ENCODE measurements at places on chromosomes 4 and X. TPM values are rescaled to one million over a fixed set of nuclear protein-coding genes. Genes with fewer than 3 reads are reported as not detected.

DNA sequence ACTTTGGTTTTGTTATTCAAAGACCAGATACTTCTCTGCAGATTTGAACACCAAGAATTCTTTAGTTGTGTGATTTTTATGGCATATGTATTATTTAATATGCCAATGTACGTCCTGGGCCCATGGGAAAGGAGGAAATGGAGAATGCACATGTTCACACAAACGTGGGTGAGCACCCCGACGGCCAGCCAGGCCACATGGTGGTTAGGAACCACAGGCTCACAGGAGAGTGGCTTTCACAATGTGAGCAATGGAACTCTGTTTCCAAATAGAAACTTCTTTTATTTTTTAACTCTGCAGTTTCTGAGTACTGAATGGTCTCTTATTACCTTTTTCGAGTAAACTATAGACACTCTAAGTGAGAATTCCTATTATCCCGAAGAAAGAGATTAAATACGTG is 58.0 kb upstream of the UNC5C start:
- no peak for DNase-seq
- no peaks in the 10 kb centered on the region for H3K4me1 ChIP-seq
- H3K36me3 ChIP-seq = no peaks in the 10 kb centered on the region
- no peaks in the 10 kb centered on the region for H3K27me3 ChIP-seq

- H3K4me3 ChIP-seq = no peak overlapping the region
- H3K27ac ChIP-seq = no peak overlapping the region
- H3K27me3 ChIP-seq = no peaks in the 10 kb centered on the region
- no peak for DNase-seq
Measured at GRCh38 chrX:149858592-149858991, 22.4 kb upstream of the MAGEA8 start.

DNA sequence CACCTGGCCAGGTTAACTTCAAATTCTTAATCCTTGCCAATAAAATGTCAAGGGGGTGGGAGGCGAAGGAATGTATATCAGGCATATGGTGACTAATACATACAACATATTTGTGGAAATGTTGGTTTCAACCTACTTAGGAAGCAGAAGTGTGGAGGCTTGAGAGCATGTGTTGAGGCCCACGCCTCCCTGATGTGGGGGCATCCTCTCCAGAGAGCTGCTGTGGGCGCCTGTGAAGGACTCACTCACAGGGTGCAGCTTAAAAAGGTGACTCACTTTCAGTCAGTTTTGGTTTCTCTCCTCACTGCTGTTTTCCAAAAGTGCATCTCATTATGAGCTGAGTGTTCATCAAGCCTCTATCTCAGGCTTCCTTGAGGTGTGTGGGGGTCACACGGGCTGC is 27.5 kb downstream of the LNX1 start:
- H3K27me3 ChIP-seq = no peaks in the 10 kb centered on the region
- no peak overlapping the region for H3K4me3 ChIP-seq
- no peaks in the 10 kb centered on the region for H3K36me3 ChIP-seq
- no peak overlapping the region for H3K27ac ChIP-seq

- no peak overlapping the region for H3K4me3 ChIP-seq
- H3K27ac ChIP-seq = no peak overlapping the region
- no peaks in the 10 kb centered on the region for H3K27me3 ChIP-seq
- no peaks in the 10 kb centered on the region for H3K4me1 ChIP-seq
- DNase-seq = no peak
Measured at GRCh38 chrX:15546745-15547144, 46.1 kb downstream of the BMX start.

DNA sequence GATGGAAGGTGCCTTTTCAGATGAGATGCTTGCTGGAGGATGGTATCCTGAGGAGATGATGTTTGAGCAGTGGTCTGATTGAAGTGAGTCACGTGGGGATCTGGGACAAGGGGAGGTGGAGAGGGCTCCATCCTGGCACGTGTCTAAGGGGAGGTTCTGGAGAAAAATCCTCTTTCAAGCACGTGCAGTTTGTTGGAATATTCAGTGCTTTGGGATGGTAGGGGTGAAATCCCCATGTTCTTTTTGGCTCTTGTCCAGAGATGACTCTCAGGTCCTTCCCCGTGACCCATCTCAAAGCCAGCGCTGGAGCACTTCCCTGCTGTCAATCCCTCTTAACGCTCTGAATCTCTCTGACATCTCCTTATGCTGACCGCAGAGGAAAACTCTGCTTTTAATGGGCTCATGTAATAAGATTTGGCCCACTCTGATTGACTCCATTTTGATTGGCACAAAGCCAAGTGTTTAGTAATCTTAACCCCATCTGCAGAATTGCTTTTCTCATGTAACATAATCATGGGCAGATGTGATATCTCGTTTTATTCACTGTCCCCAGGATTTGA is 10.8 kb upstream of the KLKB1 start:
- DNase-seq = no peak
- no peak overlapping the region for H3K27ac ChIP-seq
- H3K4me1 ChIP-seq = no peaks in the 10 kb centered on the region
- no peaks in the 10 kb centered on the region for H3K36me3 ChIP-seq
- H3K27me3 ChIP-seq = no peaks in the 10 kb centered on the region
- no peak overlapping the region for H3K4me3 ChIP-seq

DNA sequence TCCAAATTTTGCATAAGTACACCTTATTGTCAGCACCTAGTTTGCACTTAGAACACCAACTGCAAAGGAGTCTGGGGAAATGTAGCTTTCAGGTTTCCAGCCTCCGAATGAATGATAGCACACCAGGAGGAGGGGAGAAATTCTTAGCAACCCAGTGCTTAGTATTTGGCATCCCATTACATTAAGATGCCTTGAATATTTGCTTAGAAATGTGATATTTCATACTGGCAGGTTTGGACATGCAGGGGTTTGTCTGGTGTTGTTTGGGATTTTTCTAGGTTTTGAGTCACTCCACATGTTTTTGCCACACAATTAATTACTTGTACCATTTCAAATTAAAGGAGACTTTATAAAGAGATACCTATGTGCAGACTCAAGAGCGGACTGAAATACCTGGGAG is 60.3 kb upstream of the CAMK2D start:
- no peak overlapping the region for H3K4me3 ChIP-seq
- H3K27ac ChIP-seq = no peak overlapping the region
- H3K4me1 ChIP-seq = peaks cover 16% of the 10 kb centered on the region
- no peaks in the 10 kb centered on the region for H3K36me3 ChIP-seq

- DNase-seq = peak; percentile 8
- H3K27ac ChIP-seq = no peak overlapping the region
- no peaks in the 10 kb centered on the region for H3K36me3 ChIP-seq
- no peaks in the 10 kb centered on the region for H3K27me3 ChIP-seq
- no peaks in the 10 kb centered on the region for H3K4me1 ChIP-seq
- no peak overlapping the region for H3K4me3 ChIP-seq
Measured at GRCh38 chr4:27366104-27366823, 505.6 kb downstream of the STIM2 start.

- H3K36me3 ChIP-seq = no peaks in the 10 kb centered on the region
- H3K4me3 ChIP-seq = peak overlapping the region; percentile 58
- H3K27ac ChIP-seq = peak overlapping the region; percentile 63
- no peaks in the 10 kb centered on the region for H3K4me1 ChIP-seq
- no peaks in the 10 kb centered on the region for H3K27me3 ChIP-seq
Measured at GRCh38 chrX:140765043-140765784, 55.7 kb downstream of the LINC00632 start.

- no peaks in the 10 kb centered on the region for H3K4me1 ChIP-seq
- no peaks in the 10 kb centered on the region for H3K27me3 ChIP-seq
- H3K36me3 ChIP-seq = no peaks in the 10 kb centered on the region
Measured at GRCh38 chrX:44306356-44306755, 37.1 kb downstream of the EFHC2 start.

- H3K27me3 ChIP-seq = peaks cover 27% of the 10 kb centered on the region
- no peak overlapping the region for H3K4me3 ChIP-seq
- H3K4me1 ChIP-seq = no peaks in the 10 kb centered on the region
- DNase-seq = no peak
- H3K36me3 ChIP-seq = no peaks in the 10 kb centered on the region
Measured at GRCh38 chrX:114581528-114582263, 2.2 kb upstream of the HTR2C start.

DNA sequence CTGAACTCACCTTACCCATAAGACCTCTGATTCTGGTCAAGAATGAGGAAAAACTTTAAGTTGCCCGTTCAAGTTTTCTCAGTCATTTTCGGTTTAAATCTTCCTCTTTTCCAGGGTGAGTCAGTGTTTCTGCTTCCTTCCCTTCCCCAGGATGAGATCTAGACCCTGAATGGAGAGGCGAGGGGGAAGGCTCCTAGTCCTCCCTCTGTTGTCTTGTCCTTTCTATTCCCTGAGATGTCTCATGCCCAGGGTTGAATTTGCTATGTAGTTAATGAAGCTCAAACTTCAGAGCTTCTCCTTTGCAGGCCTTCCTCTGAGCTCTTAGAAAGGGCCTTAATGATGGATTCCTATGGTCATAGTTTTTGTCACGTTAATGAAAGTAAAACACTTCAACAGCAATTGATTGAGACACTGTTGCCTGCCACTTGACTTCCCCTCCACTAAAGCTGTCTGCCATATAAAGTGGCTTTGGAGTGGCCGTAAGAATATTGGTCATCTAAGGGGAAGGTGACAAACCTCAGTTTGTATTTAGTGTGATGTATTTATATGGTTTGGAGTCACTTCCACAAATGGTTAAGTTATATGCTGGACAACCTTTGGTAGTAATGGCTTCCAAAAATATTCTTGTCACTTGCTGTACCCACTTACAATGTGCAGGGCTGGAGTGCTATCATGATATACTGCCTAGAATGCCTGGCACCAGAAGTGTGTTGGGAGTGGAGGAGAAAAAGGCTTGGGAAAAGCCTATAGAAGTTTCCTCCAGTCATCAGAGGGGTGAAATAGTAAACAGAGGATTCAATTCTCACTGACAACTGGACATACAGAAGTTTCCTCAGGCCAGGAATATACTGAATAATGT is 24.3 kb upstream of the GPRIN3 start:
- H3K27ac ChIP-seq = no peak overlapping the region
- H3K4me1 ChIP-seq = no peaks in the 10 kb centered on the region
- no peaks in the 10 kb centered on the region for H3K36me3 ChIP-seq
- DNase-seq = no peak
- no peaks in the 10 kb centered on the region for H3K27me3 ChIP-seq

GRCh38 chr4:130703211-130703935 is 1607.4 kb downstream of the C4orf33 start:
- no peak for DNase-seq
- H3K4me1 ChIP-seq = no peaks in the 10 kb centered on the region
- no peak overlapping the region for H3K4me3 ChIP-seq
- H3K27me3 ChIP-seq = no peaks in the 10 kb centered on the region
- H3K27ac ChIP-seq = no peak overlapping the region

DNA sequence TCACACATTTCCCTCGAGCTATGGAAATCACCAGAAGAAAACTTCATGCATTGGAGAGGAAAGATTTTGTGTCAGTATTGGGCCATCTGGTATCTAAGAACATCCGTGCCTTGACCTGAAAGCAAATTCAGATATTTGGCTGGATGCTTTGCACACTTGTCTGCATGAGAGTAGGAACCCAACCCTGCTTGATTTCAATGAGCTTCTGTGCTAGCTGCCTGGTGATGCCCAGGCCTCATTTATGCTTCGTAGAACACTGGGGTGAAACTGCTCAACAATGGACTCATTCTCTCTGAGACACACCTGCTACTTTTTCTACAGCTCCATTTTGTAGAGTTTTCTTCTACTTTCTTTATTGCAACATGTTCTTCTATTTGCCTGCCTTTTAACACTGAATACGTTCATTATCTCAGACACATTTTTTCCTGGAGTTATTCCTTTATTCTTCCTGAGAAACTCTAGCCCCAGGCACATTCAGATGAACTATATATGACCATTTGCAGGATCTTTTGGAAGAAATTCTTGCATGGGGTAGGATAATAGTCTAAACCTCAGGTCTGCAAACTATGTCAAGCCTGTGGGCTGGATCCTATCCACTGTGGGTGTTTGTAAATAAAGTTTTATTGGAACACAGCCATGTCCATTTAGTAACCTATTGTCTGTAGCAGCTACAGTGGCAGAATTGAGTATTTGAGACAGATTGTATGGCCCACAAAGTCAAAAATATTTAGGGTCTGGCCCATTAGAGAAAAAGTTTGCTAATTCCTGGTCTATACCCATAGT is 83.8 kb upstream of the CLCN4 start:
- H3K27ac ChIP-seq = no peak overlapping the region
- H3K4me1 ChIP-seq = no peaks in the 10 kb centered on the region
- H3K4me3 ChIP-seq = no peak overlapping the region
- DNase-seq = no peak
- no peaks in the 10 kb centered on the region for H3K36me3 ChIP-seq

- no peak overlapping the region for H3K4me3 ChIP-seq
- no peak overlapping the region for H3K27ac ChIP-seq
- peaks cover 5% of the 10 kb centered on the region for H3K4me1 ChIP-seq
- no peaks in the 10 kb centered on the region for H3K27me3 ChIP-seq
- no peak for DNase-seq
Measured at GRCh38 chr4:139889901-139890300, 224.3 kb downstream of the MGST2 start.

- H3K27me3 ChIP-seq = no peaks in the 10 kb centered on the region
- no peak overlapping the region for H3K4me3 ChIP-seq
- H3K27ac ChIP-seq = no peak overlapping the region
- no peaks in the 10 kb centered on the region for H3K4me1 ChIP-seq
- no peaks in the 10 kb centered on the region for H3K36me3 ChIP-seq
Measured at GRCh38 chrX:49773993-49774392, 55.1 kb upstream of the PAGE4 start.

DNA sequence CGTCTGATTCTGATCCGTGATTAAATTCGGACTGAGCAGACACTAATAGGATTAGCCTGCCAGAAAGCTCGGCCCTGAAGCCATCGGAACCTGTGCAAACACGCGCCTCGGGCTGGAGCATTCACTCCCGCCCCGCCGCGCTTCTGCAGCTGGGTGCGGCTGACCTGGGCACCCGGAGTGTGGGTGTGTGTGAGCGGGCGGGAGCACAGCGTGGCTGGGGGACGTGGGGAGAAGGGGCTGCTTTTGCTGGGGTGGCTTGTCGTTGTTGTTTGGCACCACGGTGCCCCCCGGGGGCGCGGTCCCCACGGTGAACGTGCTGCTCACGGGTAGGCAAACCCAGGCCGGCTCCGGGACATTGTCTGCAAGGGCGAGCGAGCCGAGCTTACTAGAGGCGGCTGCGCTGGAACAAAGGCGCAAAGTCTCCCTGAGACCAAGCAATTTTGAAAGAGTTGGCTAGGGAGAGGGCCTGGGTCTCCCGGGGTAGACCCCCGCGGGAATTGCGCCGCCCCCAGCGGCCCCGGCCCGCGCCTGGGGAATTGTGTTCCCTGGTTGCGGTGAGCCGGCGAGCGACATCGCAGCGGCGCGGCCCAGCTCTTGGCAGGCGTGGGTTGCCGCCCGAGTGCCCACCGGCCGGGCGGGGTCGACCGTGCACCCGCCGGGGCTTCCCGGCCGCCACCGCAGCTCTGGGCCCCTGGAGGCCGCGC is 1.4 kb downstream of the MAMLD1 start:
- DNase-seq = peak; percentile 23
- H3K4me3 ChIP-seq = peak overlapping the region; percentile 67
- H3K27me3 ChIP-seq = no peaks in the 10 kb centered on the region
- H3K4me1 ChIP-seq = peaks cover 2% of the 10 kb centered on the region
- no peaks in the 10 kb centered on the region for H3K36me3 ChIP-seq

- peaks cover 5% of the 10 kb centered on the region for H3K4me1 ChIP-seq
- H3K27me3 ChIP-seq = no peaks in the 10 kb centered on the region
- DNase-seq = peak; percentile 70
- peak overlapping the region; percentile 13 for H3K27ac ChIP-seq
Measured at GRCh38 chrX:23901805-23902204, 5.9 kb downstream of the APOO start.

Gene HMGB2
- total RNA-seq = 57.0 TPM

Gene SMARCA1
- 53.3 TPM for total RNA-seq

Gene RBM47
- 1.8 TPM for total RNA-seq

Gene SUPT20HL2
- total RNA-seq = not detected

Gene GSPT2
- 7.1 TPM for total RNA-seq

Gene DIPK2B
- not detected for total RNA-seq

Gene YIPF6
- 21.1 TPM for total RNA-seq

Gene FGFR3
- 0.33 TPM for total RNA-seq

Gene TNMD
- not detected for total RNA-seq

Gene MAGEA1
- total RNA-seq = not detected

Gene CYSLTR1
- 0.50 TPM for total RNA-seq

Gene TSPAN5
- total RNA-seq = 75.5 TPM
